ENCODE measurements at places on chromosomes 6 and 20. TPM values are rescaled to one million over a fixed set of nuclear protein-coding genes. Genes with fewer than 3 reads are reported as not detected.

The TRIM38 gene
- polyA plus RNA-seq = 16.7 TPM

The GUCA1A gene
- polyA plus RNA-seq = 0.24 TPM

The ZNF334 gene
- polyA plus RNA-seq = 40.5 TPM

The NQO2 gene
- polyA plus RNA-seq = 74.8 TPM

The VWA7 gene
- polyA plus RNA-seq = 14.0 TPM

The BPIFB1 gene
- not detected for polyA plus RNA-seq

The FARS2 gene
- polyA plus RNA-seq = 22.3 TPM

The BMP2 gene
- 16.2 TPM for polyA plus RNA-seq

The PABPC1L gene
- polyA plus RNA-seq = 94.8 TPM

The NUDT3 gene
- polyA plus RNA-seq = 19.1 TPM

The CLIC5 gene
- polyA plus RNA-seq = 191 TPM

The PIGT gene
- 98.8 TPM for polyA plus RNA-seq

The GFRA4 gene
- polyA plus RNA-seq = 0.16 TPM

The RSPH9 gene
- 1.9 TPM for polyA plus RNA-seq

The ZNF391 gene
- 10.2 TPM for polyA plus RNA-seq

Measured in renal pelvis (tissue), 12 donors.